ENCODE measurements at places on chromosomes 12 and 14.

- DNase-seq: no peak
These were observed 17.0 kb downstream of the PSEN1 start for GRCh38 chr14:73153272-73153671.

GRCh38 chr14:32192712-32193373 is 9.0 kb upstream of the RNU6-7 start:
- no peak for DNase-seq

GRCh38 chr12:71756054-71756690 is 1.5 kb downstream of the RAB21 start:
- no peak for DNase-seq

DNA sequence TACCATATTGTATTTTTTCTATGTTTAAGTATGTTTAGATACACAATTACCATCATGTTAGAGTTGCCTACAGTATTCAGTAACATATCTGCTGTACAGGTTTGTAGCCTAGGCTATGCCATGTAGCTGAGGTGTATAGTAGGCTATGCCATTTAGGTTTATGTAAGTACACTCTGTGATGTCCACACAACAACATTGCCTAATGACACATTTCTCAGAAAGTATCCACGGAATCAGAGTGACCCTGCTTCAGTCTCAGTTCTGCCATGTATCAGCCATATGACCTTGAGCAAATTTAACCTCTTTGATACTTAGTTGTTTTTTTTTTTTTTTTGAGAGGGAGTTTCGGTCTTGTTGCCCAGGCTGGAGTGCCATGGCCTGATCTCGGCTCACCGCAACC is 12.7 kb downstream of the SUSD6 start:
- no peak for DNase-seq

DNA sequence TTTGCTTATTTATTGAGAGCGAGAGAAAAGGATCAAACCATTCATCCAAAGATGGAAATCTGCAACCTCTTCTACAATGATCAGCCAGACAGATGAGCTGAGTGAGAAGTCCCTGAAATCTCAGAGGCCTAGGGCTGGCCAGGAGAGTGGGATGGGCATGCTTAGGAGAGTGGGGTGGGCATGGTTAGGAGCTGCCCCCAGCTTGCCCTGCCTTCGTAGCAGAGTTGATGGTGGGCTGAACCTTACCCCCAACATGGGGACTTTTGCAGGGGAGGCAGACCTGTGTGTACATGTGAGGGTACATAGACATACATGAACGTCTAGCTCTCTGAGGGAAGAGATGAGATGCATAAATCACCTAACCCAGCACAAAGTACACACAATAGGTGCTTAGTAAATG is 95.7 kb upstream of the ESRRB start:
- DNase-seq: no peak

- no peak for DNase-seq
These were observed 70.1 kb downstream of the PEBP1 start for GRCh38 chr12:118206107-118206412.

- DNase-seq: no peak
These were observed 454.8 kb upstream of the SOX5 start for GRCh38 chr12:24404086-24404815.
